ENCODE measurements at places on chromosomes 7 and 10.

GRCh38 chr7:35988818-35989217, 164.2 kb upstream of the EEPD1 start:
- no peak for DNase-seq

DNA sequence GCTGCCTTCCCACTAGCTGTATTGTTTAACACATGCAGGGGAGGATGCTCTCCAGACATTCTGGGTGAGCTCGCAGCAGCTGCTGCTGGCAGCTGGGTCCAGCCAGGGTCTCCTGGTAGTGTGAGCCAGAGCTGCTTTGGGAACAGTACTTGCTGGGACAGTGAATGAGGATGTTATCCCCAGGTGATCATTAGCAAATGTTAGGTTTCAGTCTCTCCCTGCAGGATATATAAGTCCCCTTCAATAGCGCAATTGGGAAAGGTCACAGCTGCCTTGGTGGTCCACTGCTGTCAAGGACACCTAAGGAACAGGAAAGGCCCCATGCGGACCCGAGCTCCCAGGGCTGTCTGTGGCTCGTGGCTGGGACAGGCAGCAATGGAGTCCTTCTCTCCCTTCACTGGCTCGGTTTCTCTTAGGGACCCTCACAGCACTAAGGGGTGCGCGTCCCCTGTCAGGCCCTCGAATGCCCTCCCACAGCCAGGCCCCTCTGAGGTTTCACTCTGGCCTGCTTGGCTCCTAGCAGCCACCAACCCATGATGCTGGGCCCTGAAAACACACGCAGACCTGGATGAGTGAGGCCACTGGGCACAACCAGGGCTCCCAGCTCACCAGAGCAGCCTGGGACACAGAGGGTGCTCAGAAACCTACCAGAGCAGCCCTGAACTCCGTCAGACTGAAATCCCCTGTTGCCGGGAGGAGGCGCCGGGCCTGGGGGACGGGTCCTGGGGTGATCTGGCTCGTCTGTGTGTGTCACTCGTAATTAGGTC, 173.0 kb upstream of the LANCL2 start:
- peak; percentile 63 for DNase-seq

DNA sequence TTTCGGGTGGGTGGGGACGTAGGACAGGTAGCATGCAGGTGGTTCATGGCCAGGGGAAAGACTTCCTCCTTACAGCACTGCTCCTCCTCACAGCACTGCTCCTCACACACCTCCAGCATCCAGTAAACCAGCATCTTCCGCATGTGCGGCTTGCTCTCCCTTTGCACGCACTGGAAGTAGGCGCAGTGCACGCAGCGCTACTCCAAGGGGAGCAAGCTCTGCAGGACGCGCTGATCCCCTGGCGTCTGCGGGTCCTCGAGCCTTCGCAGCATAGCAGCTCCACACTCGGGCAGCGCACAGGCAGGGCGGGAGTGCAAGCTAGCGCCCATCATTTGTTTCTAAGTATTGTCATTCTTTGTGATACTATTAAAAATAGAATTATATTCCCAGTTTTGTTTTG, 30.5 kb upstream of the MAP3K8 start:
- no peak for DNase-seq

GRCh38 chr7:120837599-120837998, 20.3 kb downstream of the TSPAN12 start:
- DNase-seq: no peak

DNA sequence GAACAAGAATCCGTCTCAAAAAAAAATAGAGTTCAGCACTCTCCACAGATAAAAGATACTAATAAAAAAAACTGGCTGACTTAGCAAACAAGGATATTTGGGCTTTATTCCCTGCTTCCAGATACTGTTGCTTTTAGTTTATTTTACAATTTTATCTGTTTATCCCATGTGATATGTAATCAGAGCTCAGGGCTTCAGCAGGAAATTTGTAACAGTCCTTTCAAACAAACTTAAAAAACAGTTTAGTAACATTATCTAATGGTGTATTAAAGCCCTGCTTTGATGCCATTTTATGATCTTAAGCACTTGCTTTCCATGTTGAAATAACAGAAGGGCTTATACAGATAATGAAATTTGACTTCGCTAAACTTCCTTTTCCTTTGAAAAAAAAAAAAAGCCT, 28.1 kb downstream of the DCLRE1A start:
- DNase-seq: no peak

DNA sequence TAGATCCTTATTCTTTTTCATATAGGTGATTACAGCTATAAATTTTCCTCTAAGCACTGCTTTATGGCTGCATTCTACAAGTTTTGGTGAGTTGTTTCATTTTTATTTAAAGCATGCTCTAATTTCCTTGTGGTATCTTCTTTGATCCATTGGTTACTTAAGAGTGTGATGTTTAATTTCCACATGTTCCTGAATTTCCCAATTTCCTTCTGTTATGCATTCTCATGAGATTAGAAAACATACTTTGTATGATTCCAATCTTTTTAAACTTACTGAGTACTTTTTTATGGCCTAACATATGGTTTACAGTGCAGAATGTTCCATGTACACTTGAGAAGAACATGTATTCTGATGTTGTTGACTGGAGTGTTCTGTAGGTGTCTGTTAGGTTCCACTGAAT, 53.4 kb downstream of the MYL10 start:
- no peak for DNase-seq

DNA sequence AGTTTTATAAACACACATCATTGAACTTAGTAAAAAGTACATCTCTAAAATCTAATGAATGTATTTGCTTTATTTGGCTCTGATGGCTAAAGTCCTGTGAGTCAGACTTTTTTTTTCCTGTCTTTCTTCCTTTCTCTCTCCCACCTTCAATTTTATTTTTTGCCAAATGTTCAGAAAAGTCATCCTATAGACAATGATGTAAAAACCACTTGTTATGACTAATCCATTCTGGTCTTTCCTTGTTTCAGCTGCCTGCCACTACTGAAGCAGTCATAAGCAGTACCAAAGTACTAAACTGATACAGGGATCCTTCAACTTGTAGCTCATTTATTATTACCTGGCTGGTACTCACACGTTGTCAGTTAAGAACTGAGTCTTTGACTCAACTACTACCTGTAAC, 23.9 kb downstream of the HECTD2 start:
- DNase-seq: no peak

- DNase-seq: no peak
These were observed 124.8 kb upstream of the CCDC6 start for GRCh38 chr10:60031183-60031582.

DNA sequence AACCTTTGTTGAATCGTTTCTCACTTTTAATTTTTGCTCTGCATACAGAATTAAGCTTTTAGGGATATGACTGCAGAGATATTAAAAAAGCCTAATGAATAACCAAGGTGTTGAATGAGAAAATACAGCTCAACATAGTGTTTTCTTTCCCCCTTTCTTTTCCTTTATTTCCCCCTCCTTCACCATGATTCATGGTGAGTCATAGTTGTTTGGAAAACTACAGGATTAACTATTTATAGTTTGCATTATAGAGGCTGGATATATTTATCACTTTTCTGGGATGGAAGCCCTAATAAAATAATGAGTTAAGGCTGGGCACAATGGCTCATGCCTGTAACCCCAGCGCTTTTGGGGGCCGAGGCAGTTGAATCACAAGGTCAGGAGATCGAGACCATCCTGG, 115.0 kb downstream of the DNAJB9 start:
- DNase-seq: no peak
